Stimulated activated CD4-positive, alpha-beta T cell treated with anti-CD3 and anti-CD28 coated beads, Interleukin-4, amount 100 ng/mL, for 48 hours (primary cell): ENCODE measurements at places on chromosomes 1 and 21.

DNA sequence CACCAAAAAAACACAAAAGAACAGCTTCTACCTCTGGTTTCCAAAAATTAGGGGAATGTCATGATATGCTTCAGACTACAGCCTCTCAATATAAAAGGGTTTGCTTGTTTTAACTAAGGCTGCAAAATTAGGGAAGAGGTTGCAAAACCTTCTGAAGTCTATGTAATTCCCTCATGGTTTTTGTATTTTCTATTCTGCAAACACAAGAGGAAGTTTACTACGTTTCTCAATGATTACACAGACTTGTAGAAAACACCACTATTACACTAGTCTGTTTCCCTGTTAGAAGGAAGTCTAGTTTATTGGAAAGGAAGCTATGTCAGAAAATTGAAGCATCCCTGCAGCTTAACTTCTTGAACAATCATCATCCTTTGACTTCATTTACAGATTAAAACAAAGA, 229.7 kb upstream of the FMN2 start:
- no peak for DNase-seq

GRCh38 chr1:234300096-234300495, 73.2 kb upstream of the COA6 start:
- DNase-seq: no peak

GRCh38 chr1:45953934-45954847, 150.8 kb downstream of the MAST2 start:
- DNase-seq: no peak

DNA sequence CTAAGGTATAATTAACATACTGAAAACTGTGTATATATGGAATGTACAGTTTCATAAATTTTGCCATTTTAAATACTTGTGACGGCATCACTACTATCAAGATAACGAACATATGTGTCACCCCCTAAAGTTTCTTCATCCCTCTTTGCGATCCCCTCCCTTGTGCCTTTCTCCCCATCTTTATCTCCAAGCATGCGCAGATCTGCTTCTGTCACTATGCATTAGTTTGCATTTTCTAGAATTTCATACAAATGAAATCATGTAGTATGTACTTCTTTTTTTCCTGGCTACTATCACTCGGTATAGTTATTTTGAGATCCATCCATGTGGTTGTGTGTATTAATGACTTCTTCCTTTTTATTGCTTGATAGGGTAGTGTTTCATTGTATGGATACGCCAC, 154.9 kb downstream of the ZNF648 start:
- no peak for DNase-seq

- DNase-seq: no peak
Observed at GRCh38 chr1:59477867-59478266, 181.0 kb downstream of the FGGY start.

GRCh38 chr21:37088186-37088735, 15.2 kb downstream of the TTC3 start:
- no peak for DNase-seq

GRCh38 chr1:230050973-230051735, 15.9 kb upstream of the GALNT2 start:
- no peak for DNase-seq

GRCh38 chr1:202575918-202576653, 134.2 kb downstream of the SYT2 start:
- no peak for DNase-seq

- DNase-seq: no peak
Observed at GRCh38 chr1:60118085-60118484, 44.5 kb upstream of the C1orf87 start.

GRCh38 chr1:26828411-26828991, 2.0 kb downstream of the ZDHHC18 start:
- no peak for DNase-seq
